ENCODE measurements at places on chromosomes 7 and 10.
A peak's percentile ranks its signal among the peaks of the same experiment; 100 is the strongest.

DNA sequence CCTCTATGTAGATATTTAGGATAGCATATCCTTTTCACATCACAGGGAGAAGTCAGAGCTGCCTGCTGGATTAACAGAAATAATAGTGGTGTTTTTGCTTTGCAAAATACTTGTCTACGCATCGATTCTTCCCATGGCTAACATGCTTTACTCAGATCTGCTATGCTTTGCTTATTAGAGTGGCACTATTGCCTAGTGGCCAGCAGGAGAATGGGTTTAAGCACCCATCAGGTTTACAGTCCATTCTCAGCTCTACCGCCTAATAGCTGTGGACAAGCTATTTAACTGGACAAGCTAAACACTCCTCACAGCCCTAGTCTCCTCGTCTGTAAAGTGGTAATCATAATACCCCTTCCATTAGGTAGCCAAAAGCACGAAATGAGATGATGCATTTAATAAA, 218.2 kb upstream of the CCDC6 start:
- DNase-seq: no peak

- DNase-seq: peak; percentile 60
Observed at GRCh38 chr7:28481091-28481926, 69.0 kb downstream of the CREB5 start.

- DNase-seq: peak; percentile 42
Observed at GRCh38 chr7:30173058-30173897, 38.5 kb downstream of the MTURN start.

DNA sequence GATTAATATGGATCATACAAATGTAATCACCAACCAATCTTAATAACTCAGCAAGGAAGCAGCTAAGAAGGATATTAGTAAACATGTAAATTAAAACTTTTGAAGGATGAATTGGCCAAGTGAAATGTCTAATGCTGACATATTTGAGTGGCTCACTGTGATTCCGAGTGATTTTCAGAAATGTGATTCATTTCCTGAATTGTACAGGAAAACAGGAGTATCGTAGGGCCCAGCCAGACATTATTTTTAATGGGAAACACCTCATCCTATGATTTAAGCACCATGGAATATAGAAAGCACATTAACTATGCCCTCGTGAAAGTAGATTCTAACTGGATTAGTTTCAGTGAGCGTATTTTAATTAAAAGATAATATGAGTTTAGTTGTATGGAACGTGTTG, 82.3 kb downstream of the LHFPL3 start:
- DNase-seq: no peak

- DNase-seq: no peak
Observed at GRCh38 chr7:118477036-118477435, 252.5 kb downstream of the ANKRD7 start.

DNA sequence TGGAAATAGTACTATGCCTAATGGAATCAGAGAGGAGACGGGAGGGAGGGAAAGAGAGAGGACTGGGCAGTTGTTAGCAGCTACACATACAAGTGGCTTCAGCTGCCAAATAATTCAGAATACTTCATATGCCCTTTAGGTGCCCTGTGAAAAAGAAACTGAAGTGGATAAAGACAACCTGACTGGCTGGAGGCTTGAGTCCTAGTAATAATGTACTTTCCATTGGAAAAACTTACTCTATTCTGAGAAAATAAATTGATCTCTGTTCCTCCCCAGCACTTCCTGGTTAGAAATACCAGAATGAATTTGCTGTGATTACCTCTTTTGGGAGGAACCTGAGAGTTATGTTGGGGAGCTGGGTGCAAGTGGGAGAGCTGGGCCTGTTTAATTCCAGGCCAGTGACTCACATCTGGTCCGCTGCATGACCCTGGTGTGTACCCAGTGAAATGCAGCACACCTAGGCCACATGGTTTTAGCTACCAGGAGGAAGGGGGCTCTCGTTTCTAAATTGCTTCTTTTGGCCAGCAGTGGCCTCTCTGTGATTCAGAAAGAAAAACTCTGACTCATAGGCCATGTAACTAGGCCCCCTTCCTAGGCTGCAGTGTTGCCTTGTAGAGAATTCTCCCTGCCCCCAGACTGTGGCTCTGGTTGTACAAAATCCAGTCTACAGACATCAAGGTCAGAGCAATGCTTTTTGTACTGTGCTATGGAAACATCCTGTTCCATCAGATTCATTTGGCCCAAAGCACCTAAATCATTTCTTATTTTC, 6.5 kb downstream of the AGFG2 start:
- DNase-seq: no peak
